Aorta (tissue), 5 donors: ENCODE measurements at places on chromosomes 7 and 10. TPM values are rescaled to one million over a fixed set of nuclear protein-coding genes. Genes with fewer than 3 reads are reported as not detected.
A peak's percentile ranks its signal among the peaks of the same experiment; 100 is the strongest.

The CPED1 gene
- 201 TPM for total RNA-seq

The CPEB3 gene
- total RNA-seq, result 8.0 TPM

The CALU gene
- 267 TPM for total RNA-seq

The LIPF gene
- not detected for total RNA-seq

The FAM25G gene
- total RNA-seq, result not detected

The ADAM22 gene
- total RNA-seq, result 8.4 TPM

DNA sequence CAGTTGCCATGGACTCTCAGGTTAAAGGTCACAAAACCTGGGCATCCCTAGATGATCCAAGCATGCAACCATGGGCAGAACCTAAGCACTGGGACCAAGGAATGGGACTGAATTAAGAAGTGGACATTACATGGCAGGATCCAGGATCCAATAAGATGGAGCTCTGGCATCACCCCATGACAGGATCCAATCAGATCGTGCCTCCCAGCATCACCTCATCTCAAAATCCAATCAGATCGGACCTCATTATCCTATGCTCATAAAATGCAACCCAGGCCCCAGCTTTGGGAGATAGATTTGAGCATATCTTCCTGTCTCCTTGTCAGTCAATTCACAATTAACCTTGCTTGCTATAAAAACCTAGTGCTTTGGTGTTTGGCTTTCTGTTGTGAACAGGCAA, 616.1 kb downstream of the PARD3 start:
- no peaks in the 10 kb centered on the region for H3K4me1 ChIP-seq
- H3K4me3 ChIP-seq, result no peak overlapping the region
- H3K27ac ChIP-seq, result no peak overlapping the region
- H3K36me3 ChIP-seq, result no peaks in the 10 kb centered on the region
- no peak for DNase-seq

- H3K4me3 ChIP-seq, result no peak overlapping the region
- DNase-seq, result no peak
- no peaks in the 10 kb centered on the region for H3K4me1 ChIP-seq
- no peaks in the 10 kb centered on the region for H3K27me3 ChIP-seq
Measured at GRCh38 chr10:3978761-3979160, 193.8 kb upstream of the KLF6 start.

DNA sequence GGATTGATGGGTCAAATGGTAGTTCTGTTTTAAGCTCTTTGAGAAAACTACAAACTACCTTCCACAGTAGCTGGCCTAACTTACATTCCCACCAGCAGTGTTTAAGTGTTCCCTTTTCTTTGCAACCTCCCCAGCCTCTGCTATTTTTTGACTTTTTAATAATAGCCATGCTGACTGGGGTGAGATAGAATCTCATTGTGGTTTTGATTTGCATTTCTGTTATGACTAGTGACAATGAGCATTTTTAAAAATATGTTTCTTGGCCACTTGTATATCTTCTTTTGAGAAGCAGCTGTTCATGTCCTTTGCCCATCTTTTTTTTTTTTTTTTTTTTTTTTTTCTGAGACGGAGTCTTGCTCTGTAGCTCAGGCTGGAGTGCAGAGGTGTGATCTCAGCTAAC, 155.2 kb upstream of the BMPER start:
- DNase-seq, result no peak
- H3K36me3 ChIP-seq, result no peaks in the 10 kb centered on the region
- no peak overlapping the region for H3K4me3 ChIP-seq
- H3K4me1 ChIP-seq, result no peaks in the 10 kb centered on the region
- no peak overlapping the region for H3K27ac ChIP-seq

- no peaks in the 10 kb centered on the region for H3K36me3 ChIP-seq
- DNase-seq, result no peak
- H3K27me3 ChIP-seq, result no peaks in the 10 kb centered on the region
- H3K27ac ChIP-seq, result no peak overlapping the region
- H3K4me1 ChIP-seq, result no peaks in the 10 kb centered on the region
Measured at GRCh38 chr10:120494313-120494710, 37.3 kb downstream of the PLPP4 start.

- H3K27ac ChIP-seq, result no peak overlapping the region
- no peak overlapping the region for H3K4me3 ChIP-seq
- H3K36me3 ChIP-seq, result no peaks in the 10 kb centered on the region
- DNase-seq, result no peak
- H3K4me1 ChIP-seq, result peaks cover 5% of the 10 kb centered on the region
- no peaks in the 10 kb centered on the region for H3K27me3 ChIP-seq
Measured at GRCh38 chr10:13939391-13939790, 352.6 kb downstream of the PRPF18 start.

GRCh38 chr10:133476641-133476990, 22.9 kb downstream of the SCART1 start:
- H3K36me3 ChIP-seq, result no peaks in the 10 kb centered on the region
- H3K4me1 ChIP-seq, result no peaks in the 10 kb centered on the region
- no peak for DNase-seq
- no peaks in the 10 kb centered on the region for H3K27me3 ChIP-seq

DNA sequence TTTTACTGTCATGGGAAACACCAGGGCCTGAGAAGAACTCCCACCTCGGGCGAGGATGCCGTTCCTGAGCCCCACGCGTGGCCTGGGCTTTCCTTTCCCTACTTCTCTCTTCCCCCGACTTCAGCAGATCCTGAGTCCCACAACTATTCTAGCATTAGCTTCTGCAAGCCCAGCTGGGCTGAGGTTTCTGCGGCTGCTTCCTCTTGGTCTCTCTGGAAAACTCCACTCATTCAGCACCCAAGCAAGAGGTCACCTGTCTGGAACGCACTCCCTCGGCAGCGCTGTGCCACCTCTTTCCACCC, 761 bp upstream of the DOCK1 start:
- no peak overlapping the region for H3K4me3 ChIP-seq
- no peak overlapping the region for H3K27ac ChIP-seq
- H3K36me3 ChIP-seq, result no peaks in the 10 kb centered on the region
- no peaks in the 10 kb centered on the region for H3K27me3 ChIP-seq
- DNase-seq, result no peak
- H3K4me1 ChIP-seq, result no peaks in the 10 kb centered on the region

DNA sequence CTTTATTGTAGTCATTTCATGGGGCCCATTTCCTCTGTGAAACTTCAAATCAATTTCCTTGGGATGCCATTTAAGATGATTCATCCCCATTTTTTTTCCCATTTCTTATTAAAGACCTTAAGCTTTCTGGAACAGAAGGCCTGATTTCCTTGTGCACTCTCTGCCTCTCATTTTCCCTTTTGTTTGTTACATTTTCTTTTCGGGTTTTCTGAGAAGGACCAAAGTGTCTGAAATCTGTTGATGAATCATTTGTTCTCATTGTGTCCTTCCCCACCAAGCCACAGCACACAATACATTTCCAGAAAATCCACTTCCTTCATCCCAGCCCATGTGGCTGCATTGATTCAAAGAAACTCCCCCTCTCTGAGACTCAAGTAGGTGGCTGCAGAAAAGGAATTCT, 372.4 kb downstream of the SFMBT2 start:
- DNase-seq, result no peak
- H3K36me3 ChIP-seq, result no peaks in the 10 kb centered on the region
- no peak overlapping the region for H3K27ac ChIP-seq
- H3K27me3 ChIP-seq, result no peaks in the 10 kb centered on the region
- H3K4me1 ChIP-seq, result no peaks in the 10 kb centered on the region

DNA sequence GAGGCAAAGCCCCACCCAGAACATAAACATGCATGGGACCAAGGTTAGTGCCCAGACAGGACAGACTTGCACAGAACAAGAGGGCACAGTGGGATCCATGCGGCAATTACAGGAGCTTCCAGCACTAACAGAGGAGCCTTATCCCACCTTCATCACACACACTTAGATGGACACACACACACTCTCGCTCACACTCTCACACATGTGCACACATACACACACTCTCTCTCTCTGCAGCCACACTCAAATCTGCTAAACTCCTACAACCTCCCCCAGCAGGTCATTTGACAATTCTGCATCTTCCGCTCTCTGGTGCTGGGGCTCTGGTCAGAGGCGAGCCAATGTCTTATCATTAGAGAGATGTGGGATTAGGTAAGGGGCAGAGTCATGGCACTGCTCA, 120.5 kb downstream of the UBE2H start:
- peak overlapping the region; percentile 28 for H3K27ac ChIP-seq
- no peak overlapping the region for H3K4me3 ChIP-seq
- no peaks in the 10 kb centered on the region for H3K27me3 ChIP-seq
- peaks cover 6% of the 10 kb centered on the region for H3K4me1 ChIP-seq
- H3K36me3 ChIP-seq, result no peaks in the 10 kb centered on the region

DNA sequence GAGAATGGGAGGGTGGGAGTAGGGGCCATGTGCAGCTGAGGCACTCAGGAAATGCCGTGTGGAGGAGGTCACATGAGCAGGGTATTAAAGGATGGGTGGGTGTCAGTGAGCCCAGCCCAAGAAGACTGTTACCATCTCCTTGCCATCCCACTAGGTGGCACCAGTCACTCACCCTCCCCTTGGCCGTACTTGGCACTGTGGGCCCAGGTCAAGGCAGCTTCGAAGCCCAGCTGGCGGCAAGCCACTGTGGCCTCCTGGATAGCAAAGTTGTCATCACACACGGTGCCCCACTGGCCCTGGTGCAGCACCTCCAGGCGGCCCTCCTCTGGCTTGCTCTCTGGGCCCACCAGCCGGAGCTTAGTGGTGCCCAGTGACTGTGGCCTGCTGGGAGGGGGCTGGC, 5.4 kb downstream of the LOXL4 start:
- H3K4me3 ChIP-seq, result no peak overlapping the region
- no peaks in the 10 kb centered on the region for H3K4me1 ChIP-seq
- no peak for DNase-seq

DNA sequence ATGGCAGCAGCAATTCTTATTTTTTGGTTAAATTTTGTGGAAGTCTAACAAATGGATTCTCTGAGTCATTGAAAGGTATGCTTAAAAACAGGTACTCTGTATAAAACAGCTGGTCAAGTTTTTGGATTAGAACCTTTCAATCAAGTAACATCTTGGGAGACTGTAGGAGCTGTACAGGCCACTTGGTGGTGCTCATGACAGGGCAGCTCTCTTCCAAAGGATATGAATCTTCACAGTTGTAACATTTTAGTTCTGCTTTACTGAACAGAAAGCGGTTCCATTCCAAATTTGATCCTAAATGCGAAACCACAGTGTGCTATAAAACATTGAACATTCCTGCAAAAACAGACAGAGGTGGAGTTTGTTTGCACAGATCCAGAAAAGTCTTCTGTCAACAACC, 44.5 kb upstream of the AGR3 start:
- H3K4me1 ChIP-seq, result no peaks in the 10 kb centered on the region
- no peaks in the 10 kb centered on the region for H3K36me3 ChIP-seq
- no peak overlapping the region for H3K27ac ChIP-seq
- no peaks in the 10 kb centered on the region for H3K27me3 ChIP-seq
- no peak overlapping the region for H3K4me3 ChIP-seq
- DNase-seq, result peak; percentile 60
